ENCODE measurements at places on chromosomes 4 and X. TPM values are rescaled to one million over a fixed set of nuclear protein-coding genes. Genes with fewer than 3 reads are reported as not detected.

XAGE1A gene
- total RNA-seq, result not detected

- DNase-seq, result no peak
These were observed 48.0 kb upstream of the TMEM131L start for GRCh38 chr4:153418121-153418520.

- no peak for DNase-seq
These were observed 153.4 kb upstream of the ANK2 start for GRCh38 chr4:112895811-112896608.

GRCh38 chr4:148926276-148927260 is 484.4 kb upstream of the NR3C2 start:
- no peak for DNase-seq

DMP1 gene
- not detected for total RNA-seq

DNA sequence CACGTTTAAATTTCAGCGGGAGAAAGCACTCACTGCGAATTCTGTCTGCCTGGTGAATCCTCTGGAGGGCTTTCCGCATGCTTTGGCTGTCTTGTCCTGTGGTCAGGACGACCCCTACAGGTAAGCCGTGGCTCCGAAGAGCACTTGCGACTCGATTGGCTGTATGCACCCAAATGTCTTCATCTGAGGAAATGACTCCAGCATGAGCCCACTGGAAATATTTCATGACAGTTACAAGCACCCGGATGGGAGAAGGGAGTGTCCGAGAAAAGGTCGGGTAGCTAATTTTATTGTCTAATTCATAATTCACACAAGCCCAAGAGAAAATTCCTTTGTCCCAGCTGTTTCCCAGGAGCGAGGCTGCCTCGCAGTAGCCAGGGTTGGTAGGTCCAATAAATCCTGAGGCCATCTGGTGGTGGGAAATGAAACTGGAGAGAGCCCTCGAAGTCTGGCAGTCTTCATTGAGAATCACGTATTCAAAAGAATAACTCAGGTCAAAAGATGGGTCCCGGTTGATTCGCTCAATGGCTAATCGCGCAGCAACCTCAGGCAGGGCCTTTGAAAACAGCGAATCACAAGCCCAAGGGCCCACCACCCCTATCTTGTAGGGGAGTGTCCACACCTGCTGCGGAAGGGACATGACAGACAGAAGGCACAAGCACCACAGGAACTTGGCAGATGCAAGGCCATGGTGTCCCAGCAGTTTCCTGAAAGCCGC is 6.6 kb downstream of the GUCY2F start:
- DNase-seq, result peak; percentile 15

RAB40A gene
- 0.10 TPM for total RNA-seq

GRCh38 chrX:13463608-13464007 is 105.8 kb upstream of the EGFL6 start:
- DNase-seq, result no peak

TLR1 gene
- total RNA-seq, result not detected

GRIA2 gene
- not detected for total RNA-seq

DNA sequence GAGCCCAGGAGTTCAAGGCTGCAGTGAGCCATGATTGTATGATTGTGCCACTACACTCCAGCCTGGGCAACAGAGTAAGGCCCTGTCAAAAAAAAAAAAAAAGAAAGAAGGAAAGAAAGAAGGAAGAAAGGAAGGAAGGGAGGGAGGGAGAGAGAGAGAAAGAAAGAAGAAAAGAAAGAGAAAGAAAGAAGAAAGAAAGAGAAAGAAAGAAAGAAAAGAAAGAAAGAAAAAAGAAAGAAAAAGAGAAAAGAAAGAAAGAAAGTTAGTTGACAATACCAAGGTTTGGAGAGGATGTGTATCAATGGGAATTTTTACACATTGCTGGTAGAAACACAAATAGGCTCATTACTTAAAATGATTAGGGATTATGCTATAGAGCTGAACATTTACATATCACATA is 19.8 kb downstream of the RADX start:
- DNase-seq, result no peak

DNA sequence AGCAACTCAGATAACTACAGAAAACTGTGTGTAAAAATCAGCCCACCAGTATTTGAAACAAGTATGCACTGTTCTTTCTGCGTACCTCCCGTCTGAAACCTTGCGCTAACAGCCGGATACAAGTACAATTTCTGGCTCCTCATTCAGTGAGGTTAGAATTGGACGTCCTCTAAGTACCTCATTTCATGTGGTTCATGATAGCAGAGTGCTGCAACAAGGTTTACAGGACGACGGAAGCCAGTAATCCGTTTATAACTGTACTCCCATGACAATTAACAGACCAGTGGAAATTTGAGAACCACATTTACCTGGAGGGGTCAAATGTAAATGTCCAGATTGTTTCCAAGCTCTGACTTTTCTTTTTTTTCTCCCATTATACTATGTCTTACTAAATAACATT is 52.9 kb upstream of the TENM3 start:
- DNase-seq, result no peak

Measured in H7 (cell line).